T-helper 17 cell (primary cell): ENCODE measurements at places on chromosomes 3 and 15.

DNA sequence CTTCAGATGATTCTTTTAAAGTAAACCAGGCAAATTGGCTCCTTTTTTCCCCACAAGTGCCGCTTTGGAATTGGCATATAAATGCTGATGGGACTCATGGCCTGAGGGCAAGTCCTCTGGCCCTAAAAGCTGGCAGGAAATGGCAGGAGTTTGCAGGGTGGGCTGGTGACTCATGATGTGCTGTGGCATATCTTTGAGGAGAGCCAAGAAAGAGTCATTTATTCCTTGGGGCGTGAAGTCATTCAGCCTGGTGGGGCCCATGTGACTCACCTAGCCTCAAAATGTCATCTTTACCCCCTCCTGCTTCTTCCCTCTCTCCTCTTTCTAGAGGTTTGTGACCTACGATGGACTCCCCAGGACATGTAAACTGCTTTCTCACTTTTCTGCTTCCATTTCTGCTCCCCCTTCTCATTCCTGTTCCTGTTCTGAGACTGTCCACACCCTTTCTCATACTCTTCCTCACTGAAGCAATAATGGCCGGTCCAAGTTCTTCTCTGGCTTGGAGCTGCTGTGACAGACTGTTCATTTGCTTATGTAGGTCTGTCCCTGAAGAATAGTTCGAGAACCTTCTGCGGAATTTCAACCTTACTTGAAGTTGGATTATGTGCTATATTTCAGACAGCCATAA is 326.1 kb downstream of the SATB1 start:
- peaks cover 20% of the 10 kb centered on the region for H3K27me3 ChIP-seq
- DNase-seq: no peak
- H3K27ac ChIP-seq: no peak overlapping the region
- H3K36me3 ChIP-seq: no peaks in the 10 kb centered on the region

DNA sequence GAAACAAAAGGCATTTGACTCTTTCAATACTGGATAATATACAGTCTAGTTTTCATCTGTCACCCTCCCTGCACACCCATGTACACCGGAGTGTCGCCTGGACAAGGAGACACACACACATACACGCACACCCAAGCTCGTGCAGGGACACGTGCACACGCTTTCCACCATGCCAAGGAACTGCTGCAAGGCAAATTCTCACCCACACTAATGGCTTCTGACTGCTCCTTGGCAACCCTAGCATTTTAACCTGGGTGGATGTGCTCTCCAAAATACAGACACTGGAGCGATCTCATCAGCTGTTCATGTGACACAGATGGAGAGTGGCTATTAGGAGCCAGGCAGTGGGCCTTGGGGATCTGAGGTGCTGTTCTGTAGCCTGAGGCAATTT is 61.6 kb downstream of the MEIS2 start:
- DNase-seq: no peak
- H3K4me1 ChIP-seq: no peaks in the 10 kb centered on the region
- H3K27ac ChIP-seq: no peak overlapping the region

DNA sequence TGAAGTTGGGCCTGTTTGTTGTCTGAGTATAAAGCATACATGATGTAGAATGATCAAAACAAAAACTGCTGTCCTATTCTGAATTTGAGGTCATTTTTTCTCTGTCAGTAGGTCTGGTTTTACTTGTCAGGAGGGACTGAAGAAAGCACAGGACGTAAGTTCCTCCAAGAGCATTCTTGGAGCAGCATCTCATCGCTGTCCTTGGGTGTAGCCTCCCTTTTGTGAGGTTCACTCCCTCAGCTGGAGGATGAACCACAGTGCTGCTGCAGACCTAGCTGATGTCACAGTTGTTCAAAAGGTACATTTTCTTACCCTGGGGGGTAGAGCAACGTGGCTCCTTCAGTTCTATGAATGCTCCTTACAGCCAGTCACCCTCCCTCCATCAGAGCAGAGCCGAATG is 490.0 kb upstream of the TBL1XR1 start:
- H3K4me3 ChIP-seq: no peak overlapping the region
- DNase-seq: no peak
- peaks cover 8% of the 10 kb centered on the region for H3K27me3 ChIP-seq
- H3K36me3 ChIP-seq: peaks cover 4% of the 10 kb centered on the region

DNA sequence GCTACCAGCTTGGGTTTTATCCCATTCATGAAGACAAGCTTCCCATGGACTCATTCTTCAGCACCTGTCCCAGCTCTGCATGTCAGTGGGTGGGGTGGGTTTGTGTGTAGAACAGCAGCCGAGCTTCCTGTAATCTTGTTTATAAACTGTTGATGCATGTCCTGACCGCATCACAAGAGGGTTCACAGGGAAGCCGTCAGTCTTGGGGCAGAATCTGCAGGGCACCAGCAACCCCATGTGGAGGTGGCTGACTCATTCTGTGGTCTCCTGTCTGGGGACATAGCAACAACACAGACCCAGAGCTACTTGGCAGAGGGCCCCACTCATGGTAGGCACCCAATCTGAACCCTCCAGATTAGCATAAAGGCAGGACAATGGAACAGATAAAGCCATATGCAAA is 35.6 kb downstream of the DAPK2 start:
- no peaks in the 10 kb centered on the region for H3K27me3 ChIP-seq
- peak overlapping the region; percentile 97 for H3K27ac ChIP-seq
- H3K4me3 ChIP-seq: peak overlapping the region; percentile 87
- no peaks in the 10 kb centered on the region for H3K36me3 ChIP-seq
- peak; percentile 79 for DNase-seq

GRCh38 chr15:84621358-84621979 is 20.7 kb downstream of the ZSCAN2 start:
- no peak for DNase-seq
- H3K4me1 ChIP-seq: peaks cover 6% of the 10 kb centered on the region
- peaks cover 9% of the 10 kb centered on the region for H3K36me3 ChIP-seq
- no peak overlapping the region for H3K27ac ChIP-seq

GRCh38 chr15:26126070-26126469 is 262.9 kb upstream of the ATP10A start:
- no peak for DNase-seq
- H3K27me3 ChIP-seq: peaks cover 39% of the 10 kb centered on the region
- H3K36me3 ChIP-seq: no peaks in the 10 kb centered on the region
- H3K4me1 ChIP-seq: no peaks in the 10 kb centered on the region
- no peak overlapping the region for H3K27ac ChIP-seq
- no peak overlapping the region for H3K4me3 ChIP-seq

- H3K4me1 ChIP-seq: peaks cover 2% of the 10 kb centered on the region
- no peak overlapping the region for H3K27ac ChIP-seq
- peaks cover 31% of the 10 kb centered on the region for H3K27me3 ChIP-seq
- H3K4me3 ChIP-seq: no peak overlapping the region
- peaks cover 8% of the 10 kb centered on the region for H3K36me3 ChIP-seq
- DNase-seq: no peak
Observed at GRCh38 chr3:189094539-189094938, 77.2 kb upstream of the TPRG1 start.

DNA sequence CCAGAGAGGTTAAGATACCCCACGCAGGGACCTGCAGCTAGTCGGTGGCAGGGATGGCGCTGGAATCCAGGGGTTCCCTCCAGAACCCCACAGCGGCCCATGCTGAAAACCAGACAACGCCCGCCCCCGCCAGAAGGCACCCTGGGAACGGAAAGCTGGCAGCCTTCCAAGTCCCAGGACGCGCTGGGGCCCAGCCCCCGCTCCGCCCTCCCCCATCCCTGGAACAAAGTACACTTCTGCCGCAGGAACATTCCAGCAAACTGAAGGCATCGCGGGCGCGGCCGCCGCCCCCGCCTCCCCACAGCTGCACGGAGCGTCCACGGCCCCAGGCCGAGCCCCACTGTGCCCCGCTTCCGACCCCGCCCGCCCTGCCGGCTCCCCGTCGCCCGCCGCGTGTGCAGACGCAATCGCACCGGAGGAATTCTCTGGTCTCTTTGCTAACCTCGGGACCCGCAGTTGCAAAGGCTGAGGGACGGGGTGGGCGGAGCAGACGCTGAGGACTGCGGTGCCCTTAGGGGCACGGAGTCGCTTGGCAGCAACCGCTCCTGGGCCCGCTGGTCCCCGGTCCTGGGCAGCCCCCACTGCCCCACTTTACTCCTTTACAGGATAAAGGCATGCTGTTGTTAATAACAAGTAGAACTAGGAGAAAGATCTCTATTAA is 44.8 kb upstream of the RNU6-1 start:
- H3K27me3 ChIP-seq: peaks cover 30% of the 10 kb centered on the region
- peaks cover 10% of the 10 kb centered on the region for H3K4me1 ChIP-seq
- peaks cover 10% of the 10 kb centered on the region for H3K36me3 ChIP-seq

DNA sequence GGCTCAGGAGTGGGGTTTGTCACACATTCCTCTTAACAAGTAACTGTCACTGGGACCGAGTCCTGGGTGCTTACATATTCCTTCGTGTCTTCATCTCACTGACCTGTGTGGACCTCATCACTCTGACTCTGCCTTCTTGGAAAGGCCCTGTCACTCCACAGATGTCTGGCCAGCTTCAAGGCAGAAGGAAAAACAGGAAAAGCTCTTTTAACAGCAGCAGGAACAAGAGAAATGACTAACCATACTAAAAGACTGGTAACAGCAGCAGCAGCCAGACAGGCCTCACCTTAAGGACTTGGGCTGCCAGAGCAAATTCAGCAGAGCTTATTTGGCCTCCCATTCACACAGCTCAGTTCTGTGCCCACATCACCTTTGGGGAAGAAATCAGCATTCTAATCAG is 68.1 kb downstream of the USF3 start:
- no peak for DNase-seq
- H3K27me3 ChIP-seq: no peaks in the 10 kb centered on the region
- H3K4me1 ChIP-seq: peaks cover 15% of the 10 kb centered on the region
- H3K27ac ChIP-seq: no peak overlapping the region
- H3K36me3 ChIP-seq: peaks cover 17% of the 10 kb centered on the region

DNA sequence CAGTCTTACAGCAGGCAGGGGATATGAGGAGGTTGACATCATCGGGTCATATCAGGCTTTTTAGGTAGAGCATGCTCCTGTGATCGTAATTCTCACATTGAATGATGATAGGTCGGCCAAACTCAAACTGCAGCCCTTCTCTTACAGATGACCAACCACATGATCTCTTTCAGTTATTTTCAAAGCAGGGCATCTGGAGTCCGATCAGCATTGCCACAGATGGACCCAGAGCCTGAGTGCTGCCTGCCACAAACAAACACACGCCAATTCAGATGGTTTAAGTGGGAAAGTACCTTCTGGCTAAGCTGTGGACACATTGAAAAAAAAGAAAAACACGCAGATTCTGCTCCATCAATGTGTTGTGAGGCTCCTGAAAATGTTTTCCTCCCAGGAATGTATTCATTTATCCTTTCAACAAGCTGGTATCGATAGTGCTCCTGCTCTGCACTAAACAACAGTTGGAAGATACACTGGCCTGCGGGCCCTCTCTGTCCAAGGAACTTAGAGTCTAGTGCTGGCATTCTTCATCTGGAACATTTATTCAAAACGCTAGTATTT is 31.2 kb downstream of the ARPP21 start:
- H3K27ac ChIP-seq: no peak overlapping the region
- no peaks in the 10 kb centered on the region for H3K27me3 ChIP-seq
- no peaks in the 10 kb centered on the region for H3K36me3 ChIP-seq
- DNase-seq: no peak
- H3K4me1 ChIP-seq: no peaks in the 10 kb centered on the region
- H3K4me3 ChIP-seq: no peak overlapping the region

DNA sequence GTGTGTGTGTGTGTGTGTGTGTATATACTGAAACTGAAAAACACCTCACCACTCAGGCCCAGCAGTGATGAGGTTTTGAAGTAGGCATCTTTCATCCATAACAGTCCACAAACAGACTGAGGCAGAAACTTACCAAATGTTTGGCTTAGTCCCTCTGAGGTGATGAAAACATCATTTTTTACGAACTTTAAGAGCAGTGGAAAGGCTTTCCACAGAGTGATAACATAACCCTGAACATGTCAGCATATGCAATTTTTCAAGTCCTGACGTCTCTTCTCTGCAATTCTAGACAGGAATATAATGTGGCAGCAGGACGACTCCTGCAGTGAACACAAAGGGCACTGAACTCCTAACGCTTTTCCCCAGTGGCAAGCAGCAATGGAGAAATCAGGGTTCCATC is 247.0 kb upstream of the THBS1 start:
- H3K4me1 ChIP-seq: peaks cover 2% of the 10 kb centered on the region
- no peak overlapping the region for H3K27ac ChIP-seq
- peaks cover 63% of the 10 kb centered on the region for H3K27me3 ChIP-seq
- H3K36me3 ChIP-seq: no peaks in the 10 kb centered on the region

DNA sequence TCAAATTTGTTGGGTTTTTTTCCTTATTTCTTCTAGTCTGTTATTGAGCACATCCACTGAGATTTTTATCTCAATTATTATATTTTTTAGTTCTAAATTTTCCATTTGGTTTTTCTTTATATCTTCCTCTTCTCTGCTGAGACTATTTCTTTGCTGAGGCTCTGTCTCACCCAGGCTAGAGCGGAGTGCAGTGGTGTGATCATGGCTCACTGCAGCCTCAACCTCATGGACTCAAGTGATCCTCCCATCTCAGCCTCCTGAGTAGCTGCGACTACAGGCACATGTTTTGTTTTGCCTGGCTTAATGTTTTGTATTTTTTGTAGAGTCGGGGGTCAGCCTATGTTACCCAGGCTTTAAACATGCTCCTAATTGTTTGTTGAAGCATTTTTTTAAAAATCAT is 10.2 kb downstream of the CTDSPL start:
- peaks cover 4% of the 10 kb centered on the region for H3K27me3 ChIP-seq
- no peak overlapping the region for H3K27ac ChIP-seq
- DNase-seq: no peak
- no peak overlapping the region for H3K4me3 ChIP-seq
- no peaks in the 10 kb centered on the region for H3K36me3 ChIP-seq
- H3K4me1 ChIP-seq: no peaks in the 10 kb centered on the region

DNA sequence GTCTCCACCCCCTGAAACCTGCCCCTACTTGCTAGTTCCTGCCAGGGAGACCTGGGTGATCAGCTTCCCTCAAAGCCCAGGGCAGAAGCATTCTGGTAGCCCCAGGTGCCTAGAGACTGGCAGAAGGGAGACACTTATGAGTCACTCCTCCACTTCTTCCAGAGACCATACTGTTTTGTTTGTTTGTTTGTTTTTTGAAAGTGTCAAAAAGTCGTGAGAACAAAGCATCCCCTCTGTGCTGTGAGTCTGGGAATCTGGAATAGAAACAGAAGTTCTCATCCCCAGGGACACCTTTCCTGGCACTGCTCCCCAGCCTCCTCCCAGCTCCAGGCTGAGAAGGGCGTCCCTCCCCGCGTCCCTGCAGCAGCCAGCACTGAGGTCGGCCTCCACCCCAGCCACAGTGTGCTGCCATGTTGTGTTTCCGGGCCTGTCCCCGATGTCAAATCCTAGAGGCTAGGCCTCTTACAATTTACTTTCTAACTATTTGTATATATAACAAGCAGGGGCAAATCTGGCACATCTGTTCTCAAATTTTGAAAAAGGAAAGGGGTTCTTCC is 573.0 kb downstream of the RBMS3 start:
- DNase-seq: no peak
- no peak overlapping the region for H3K4me3 ChIP-seq
- peaks cover 9% of the 10 kb centered on the region for H3K27me3 ChIP-seq
- no peaks in the 10 kb centered on the region for H3K4me1 ChIP-seq
- H3K27ac ChIP-seq: no peak overlapping the region

DNA sequence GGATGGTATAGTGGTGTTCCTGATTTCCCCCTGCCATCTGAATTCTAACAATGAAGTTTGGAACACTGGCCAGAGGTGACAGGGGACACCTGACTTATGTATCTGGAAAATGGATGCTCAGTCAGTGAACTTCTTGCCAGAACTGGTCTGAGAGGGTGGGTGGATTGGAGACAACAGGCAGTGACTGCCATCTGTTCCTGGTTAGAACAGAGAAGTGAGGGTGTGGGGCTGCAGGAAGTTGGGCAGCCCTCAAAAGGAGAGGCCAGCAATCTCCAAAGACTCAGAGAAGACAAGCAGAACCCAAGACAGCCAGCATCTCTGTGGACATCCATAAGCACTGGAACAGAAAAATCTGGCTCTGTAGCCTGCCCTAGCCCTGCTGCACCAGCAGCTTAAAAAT is 50.5 kb downstream of the ANP32A start:
- H3K4me1 ChIP-seq: peaks cover 6% of the 10 kb centered on the region
- H3K4me3 ChIP-seq: no peak overlapping the region
- DNase-seq: no peak
- H3K27me3 ChIP-seq: peaks cover 10% of the 10 kb centered on the region
